ENCODE measurements at places on chromosomes 12 and 14.

GRCh38 chr12:76101739-76102385 is 17.4 kb upstream of the NAP1L1 start:
- no peak for DNase-seq

- DNase-seq, result no peak
Measured at GRCh38 chr12:47991106-47992061, 12.9 kb downstream of the COL2A1 start.

DNA sequence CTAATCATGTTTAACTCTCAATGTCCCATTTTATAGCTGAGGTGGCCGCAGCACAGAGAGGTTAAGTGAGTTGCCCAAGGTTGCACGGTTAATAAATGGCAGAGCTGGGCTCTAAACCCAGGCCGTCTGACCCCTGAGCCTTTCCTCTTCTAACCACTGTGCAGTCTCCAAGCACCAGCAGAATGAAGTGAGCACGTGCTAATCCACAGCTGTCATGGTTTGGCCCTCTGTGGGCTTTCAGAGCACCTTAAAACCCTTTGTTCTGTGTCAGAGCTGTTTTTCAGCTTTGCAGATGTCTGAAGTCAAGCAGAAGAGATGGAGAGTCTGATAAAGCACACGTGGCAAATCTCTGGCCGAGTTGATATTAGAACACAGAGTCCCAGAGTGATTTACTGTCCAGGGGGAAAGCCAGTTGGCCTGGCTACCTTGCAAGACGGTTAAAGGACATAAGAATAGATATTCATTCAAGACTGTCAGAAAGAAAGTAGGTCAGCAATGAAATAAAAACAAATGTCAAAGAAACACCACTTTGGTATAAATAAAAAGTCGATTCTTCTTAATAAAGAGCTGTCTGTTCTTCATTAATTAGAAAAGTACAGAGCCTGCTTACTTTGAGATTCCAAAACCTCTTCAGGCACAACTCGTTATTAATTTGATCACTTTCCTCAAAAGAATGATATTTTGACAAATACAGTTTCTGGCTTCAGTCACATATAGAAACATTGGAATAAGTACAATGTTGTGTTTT is 107.3 kb downstream of the CRADD start:
- peak; percentile 96 for DNase-seq

DNA sequence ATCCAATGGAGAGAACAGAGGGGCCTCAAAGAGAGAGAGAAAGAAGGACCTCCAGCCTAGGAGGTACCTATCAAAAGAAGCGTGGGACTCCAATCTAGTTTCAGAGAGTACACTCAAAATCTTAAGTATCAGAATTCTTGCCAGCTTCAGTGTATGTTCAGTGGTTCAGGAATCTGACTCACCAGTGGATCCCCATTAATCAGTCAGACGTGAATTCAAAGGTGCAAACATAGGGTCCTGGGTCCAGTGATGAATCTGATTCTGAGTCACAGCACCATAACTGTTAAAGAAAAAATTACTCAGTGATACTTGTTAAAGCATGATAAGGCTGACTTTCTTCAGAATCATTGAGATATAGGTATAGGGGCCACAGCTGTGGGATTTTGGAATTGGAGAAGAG is 33.2 kb downstream of the ETNK1 start:
- peak; percentile 66 for DNase-seq

GRCh38 chr14:81517798-81518398 is 15.8 kb downstream of the SEL1L start:
- DNase-seq, result peak; percentile 62

- DNase-seq, result peak; percentile 27
Measured at GRCh38 chr12:109695961-109696461, 17.6 kb upstream of the FAM222A start.

- DNase-seq, result no peak
Measured at GRCh38 chr14:74348241-74348734, at the start of gene VRTN. VRTN (plus strand) TSS chr14:74348471; CDS start chr14:74356784, 8,313 bp downstream.

- DNase-seq, result no peak
Measured at GRCh38 chr12:15013634-15014179, 40.9 kb downstream of the PDE6H start.

DNA sequence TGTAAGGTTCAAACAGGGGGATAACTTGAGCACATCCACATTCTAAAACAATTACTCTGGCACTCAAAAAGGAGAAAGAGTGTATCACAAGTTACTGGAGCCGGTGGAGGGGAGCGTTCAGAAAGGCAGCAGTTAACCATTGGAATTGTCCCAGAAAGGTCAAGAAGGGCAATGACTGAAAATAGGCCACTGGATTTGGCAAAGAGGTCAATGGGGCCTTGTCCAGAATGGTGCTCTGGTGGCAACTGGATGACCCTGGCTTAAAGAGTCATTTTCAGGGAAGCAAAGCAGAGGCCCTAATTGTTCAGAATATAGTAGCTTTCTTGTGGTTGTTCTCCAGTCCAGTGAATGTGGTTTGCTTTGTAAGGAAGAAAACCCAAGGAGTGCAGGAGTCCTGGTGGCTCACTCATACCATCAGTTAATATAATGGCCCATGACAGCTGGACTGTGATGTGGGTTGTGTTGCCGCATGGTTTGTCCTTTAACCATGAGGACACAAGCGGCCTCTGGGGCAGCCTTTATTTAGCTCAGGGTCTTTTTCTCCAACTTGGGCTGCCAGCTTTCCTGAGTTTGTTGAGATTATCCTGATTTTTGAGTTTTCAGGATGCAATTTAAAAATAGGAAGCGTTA is 142.8 kb upstream of the PELI2 start:
- no peak for DNase-seq

DNA sequence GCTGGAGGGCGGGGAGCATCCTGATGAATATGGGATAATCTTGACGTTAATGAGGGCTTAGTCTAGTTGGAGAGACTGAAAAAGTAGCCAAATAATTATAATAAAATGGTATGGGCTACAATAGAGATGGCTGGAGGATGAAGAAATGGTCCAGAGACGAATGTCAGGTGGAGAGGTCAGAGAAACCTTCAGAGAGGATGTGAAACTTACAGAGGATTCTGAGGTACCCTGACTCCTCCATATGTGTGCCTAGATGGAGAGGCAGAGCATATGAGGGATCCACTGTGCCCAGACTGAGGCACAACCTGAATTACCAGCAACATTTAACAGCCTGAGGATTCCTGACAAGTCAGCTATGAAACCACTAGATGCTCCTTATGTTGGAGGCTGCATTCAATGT is 417.0 kb downstream of the ATP23 start:
- no peak for DNase-seq

DNA sequence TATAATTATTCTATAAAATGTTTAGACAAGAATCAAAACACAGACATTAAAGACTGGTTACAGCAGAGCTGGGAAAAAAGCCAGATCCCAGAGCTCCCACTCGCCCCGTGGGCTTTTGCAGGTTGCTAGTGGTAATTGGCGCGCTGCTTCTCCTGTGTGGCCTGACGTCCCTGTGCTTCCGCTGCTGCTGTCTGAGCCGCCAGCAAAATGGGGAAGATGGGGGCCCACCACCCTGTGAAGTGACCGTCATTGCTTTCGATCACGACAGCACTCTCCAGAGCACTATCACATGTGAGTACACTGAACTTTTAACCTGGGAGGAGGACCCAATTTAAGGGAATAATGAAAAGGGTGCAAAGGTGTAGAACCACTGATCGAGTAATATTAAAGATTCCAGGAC is 7.5 kb downstream of the TMEM52B start:
- no peak for DNase-seq

GRCh38 chr14:106564058-106564643 is 1037.8 kb downstream of the TMEM121 start:
- DNase-seq, result no peak
